ENCODE measurements at places on chromosomes 12 and 14.

GRCh38 chr14:81285245-81285644 lies 64.5 kb upstream of the GTF2A1 start:
- DNase-seq, result no peak

- no peak for DNase-seq
These were observed 19.6 kb downstream of the KLRB1 start for GRCh38 chr12:9587987-9588600.

GRCh38 chr14:36579573-36580140 lies 2.8 kb downstream of the NKX2-8 start:
- DNase-seq, result no peak

DNA sequence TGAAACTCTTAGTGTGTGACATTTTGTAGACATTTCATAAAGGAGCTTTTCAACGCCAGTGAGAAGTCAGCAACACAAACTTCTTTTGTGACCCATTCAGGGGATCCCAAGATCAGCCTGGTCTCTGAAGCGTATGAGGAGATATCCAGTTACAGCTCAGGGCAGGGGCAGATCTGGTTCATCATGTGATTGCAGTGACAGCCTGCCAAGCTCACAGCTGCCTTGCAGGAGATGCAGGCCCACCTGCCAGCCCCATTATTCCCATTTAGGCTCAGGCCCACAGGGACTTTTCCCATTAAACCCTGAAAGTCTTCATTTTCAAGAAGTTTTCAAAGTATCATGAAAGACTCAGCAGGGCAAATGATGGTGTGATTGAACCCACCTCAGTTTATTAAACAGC lies 38.3 kb downstream of the SRGAP1 start:
- DNase-seq, result no peak

DNA sequence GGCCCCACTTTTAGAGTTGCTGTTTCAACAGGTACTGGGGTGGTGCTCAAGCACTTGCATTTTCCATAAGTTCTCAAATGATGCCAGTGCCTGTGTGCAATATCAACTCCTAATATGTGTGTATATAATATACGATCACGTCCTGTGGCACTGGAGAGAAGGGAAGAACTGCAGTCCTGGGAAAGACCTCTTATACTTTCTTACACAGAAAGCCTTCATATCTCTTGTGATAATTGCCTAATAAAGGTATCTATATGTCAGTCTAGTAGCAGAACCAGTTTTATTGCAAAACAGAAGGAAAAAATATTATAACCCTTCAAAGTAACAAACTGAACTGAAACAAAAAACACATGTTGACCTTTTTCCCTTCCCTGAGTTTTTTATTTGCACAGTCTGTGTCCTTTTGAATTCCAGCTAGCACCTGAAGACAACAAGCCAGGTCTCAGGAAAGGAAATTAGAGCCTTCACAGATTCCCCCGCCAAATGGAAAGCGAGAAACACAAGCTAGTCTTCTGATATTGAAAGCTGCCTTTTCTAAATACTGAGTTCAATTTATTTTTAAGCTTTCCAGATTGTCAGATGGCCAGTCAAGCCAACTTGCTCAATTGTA lies 44.4 kb downstream of the IGF1 start:
- no peak for DNase-seq

DNA sequence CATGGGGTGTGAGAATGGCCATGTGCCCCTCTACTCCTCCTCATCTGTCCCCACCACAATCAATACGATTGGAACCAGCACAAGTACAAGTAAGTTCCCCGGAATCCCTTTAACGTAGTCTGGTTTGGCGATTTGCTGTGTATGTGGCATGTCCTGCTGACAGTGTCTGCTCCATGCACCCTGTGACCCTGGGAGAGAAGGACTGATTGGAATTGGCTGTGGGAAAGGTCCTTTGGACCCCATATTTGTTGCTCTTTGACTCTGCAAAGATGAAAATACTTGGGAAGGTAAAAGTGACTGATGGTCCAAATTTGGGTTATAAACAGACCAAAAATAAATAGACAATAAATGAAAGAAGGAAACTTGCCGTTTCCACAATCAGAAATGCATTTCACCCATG lies 135.6 kb downstream of the SAMD4A start:
- DNase-seq, result no peak

GRCh38 chr14:68941820-68942219 lies 37.3 kb downstream of the ACTN1 start:
- peak; percentile 89 for DNase-seq

- no peak for DNase-seq
These were observed 96.2 kb upstream of the ALX1 start for GRCh38 chr12:85183855-85184254.

DNA sequence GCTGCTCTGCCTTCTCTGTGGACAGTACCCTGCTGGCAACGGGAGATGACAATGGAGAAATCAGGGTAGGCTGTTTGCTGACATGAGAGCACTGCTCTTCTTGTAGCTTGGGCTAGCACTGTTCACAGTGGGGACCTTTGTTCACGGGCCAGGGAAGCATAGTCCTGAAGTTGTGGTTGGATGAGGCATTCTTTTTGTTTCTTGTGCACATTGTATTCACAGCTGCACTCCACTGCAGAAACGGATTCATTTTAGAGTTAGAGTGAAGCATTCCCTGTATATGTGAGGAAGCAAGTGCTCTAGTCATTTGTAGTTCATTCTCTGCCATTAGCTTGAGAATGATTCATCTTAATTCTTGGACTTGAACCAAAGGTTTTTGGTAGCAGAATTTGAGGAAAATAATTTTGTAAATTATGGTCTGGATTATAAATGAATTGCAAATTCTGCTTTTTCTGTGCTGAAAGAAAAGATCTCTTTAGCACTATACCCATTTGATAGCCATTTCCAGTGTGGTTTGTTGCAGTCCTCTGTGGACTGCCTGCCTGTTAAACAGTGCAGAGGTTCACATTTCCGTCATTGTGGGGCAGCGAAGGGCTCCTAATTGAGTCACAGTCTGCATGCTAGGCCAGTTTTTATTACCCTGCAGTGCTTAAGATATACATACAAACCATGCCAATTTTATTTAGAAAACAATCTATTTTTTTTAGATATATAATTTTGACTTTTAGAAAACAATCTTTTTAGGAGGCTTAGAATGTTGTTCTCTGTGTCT lies 80.6 kb downstream of the APAF1 start:
- DNase-seq, result peak; percentile 46

DNA sequence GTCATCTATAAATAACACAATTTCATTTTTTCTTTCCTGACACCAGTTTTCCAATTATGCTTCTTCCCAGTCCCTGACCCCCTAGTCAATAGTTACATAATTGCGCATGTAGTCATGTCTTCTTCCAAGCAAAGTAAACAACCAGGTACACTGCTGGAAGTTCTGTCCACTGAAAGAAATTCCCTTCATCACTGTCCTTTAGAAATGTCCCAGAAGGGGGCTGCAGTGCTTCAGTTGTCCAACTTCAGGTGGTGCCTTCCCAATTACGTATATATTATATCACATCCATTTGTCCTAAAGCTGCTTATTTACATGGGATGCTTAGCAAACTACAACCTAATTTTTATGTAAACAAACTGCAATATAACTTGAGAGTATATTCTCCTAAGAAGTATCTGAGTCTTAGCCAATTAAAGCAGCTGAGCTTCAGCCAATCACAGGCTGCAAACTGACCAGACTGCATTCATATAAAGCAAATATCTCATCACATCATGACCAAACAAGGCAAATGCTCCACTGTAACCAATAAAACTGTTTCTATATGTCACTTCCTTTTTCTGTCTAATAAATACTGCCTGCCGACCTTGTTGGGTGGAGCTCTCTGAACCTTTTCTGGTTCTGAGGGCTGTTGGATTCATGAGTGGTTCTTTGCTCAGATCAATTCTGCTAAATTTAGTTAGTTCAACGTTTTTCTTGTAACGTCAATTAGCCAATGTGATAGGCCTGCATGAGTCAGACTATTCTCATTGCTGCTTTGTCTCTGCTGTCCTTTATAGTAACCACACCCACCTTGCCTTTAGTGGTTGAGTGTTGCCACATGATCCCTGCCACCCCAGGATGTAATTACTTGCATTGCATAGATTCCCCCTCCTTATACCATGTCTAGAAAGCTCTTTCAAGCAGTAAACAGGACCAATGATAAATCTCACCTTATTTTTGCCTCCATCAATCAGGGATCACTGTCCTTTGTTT lies 239.3 kb downstream of the ALG10B start:
- no peak for DNase-seq

DNA sequence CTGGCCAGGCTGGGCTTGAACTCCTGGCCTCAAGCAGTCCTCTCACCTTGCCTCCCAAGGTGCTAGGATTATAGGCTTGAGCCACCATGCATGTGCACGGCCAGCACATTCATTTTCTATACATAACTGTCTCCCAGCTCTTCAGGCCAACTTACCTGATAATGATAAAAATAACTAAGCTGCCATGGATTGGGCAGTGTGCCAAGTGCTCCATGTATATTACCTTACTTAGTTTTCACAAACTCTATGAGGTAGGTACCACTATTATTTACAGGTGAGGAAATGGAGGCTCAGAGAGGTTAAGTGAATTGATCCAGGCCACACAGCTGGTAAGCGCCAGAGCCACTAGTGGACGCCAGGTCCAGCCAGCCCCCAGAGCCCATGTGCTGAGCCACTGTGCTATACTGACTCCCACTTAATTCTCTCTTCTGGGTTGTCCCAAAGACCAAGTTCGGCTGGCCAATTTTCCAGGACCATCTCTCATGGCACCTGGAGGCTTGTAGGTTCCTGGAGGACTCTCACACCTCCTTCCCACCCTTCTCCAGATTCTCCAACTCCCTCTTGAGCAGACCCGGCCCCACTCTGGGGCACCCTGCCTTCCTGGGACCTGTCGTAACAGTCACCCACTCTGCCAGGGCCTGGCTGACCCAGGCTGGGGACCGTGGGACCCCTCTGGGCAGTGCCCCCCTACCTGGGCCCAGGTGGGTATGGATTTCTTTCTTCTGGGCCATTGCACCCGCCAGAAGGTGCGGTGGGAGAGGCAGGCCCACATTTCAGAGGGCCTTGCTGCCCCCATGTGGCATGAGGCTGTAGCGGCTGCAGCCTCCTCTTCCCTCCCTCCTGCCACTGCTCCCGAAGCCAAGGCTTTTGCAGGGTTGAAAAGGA lies 30.2 kb upstream of the CIPC start:
- DNase-seq, result no peak

DNA sequence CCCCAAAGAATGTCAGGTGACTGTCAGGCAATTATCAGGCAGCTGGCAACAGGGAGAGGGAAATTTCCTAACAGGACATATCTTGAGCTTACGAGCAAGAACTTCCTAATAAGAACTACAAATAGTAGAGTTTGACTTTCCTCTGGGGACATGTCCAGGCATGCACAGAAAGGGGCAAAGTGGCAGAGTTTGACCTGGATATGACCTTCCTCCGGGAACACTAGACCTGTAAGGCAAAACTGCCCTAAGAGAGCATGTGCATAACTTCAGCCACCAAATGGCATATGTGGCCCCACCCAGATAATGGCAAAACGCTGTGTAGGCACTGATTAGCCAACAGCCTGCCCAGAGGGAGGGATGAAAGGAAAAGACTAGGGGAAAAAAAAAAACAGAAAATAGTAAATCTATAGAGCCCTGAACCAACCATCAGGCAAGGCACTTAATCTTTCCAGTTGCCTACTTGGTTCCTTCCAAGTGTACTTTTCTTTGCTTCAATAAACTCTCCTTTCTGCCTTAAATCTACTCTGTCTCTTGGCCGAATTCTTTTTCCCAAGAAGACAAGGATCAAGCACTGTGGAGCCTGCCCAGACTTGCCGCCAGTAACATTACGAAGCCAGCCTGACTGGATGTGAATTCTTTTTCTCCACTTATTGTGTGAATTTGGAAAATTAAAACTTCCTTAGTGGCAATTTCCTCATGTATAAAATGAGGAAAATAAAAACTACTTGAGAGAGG lies 164.1 kb downstream of the SPTSSA start:
- no peak for DNase-seq

- DNase-seq, result no peak
These were observed 32.0 kb upstream of the SELPLG start for GRCh38 chr12:108665608-108666202.

GRCh38 chr12:76049575-76050251 lies 18.1 kb upstream of the PHLDA1 start:
- no peak for DNase-seq

DNA sequence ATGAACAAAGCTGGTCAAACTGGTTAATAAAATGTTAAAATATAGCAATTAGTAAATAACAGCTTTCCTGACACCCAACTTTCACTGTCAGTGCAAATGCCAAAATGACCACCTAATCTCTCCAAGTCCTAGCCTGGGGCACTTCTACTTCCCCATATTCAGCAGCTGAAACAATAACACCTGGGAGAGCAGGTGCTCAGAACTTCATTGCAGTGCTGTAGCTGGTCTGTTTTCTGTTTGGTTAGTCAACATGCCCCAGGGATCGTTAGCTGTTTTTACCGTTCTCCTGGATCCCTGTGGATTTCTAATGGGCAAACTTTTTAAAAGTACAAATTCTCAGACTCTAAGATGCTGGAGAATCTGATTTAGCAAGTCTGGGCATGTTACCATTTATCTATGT lies 759.7 kb downstream of the GALC start:
- DNase-seq, result no peak

DNA sequence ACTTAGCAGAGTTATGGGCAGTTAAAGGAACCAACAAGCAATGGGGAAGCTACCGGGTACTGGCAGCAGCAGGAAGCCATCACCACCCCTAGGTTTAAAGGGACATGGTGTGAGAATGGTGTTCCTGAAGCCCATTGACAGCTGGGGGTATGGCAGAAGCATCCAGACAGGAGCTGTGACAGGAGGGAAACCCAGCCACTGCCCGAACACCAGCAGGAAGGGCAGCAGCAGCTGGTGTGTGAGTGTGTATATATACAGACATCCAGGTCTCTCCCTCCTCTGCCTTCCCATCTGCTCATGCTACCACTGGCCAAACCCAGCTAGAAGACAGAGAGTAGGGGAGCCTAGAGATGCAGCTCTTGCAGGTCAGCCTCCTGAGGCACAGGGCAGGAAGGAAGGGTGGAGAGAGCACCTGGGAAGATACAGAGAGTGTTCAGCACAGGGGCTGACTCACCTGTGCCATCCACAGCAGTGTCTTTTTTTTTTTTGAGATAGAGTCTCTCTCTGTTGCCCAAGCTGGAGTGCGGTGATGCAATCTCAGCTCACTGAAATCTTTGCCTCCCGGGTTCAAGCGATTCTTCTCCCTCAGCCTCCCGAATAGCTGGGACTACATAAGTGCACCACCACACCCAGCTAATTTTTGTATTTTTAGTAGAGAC lies 9.2 kb upstream of the ADCK1 start:
- no peak for DNase-seq

DNA sequence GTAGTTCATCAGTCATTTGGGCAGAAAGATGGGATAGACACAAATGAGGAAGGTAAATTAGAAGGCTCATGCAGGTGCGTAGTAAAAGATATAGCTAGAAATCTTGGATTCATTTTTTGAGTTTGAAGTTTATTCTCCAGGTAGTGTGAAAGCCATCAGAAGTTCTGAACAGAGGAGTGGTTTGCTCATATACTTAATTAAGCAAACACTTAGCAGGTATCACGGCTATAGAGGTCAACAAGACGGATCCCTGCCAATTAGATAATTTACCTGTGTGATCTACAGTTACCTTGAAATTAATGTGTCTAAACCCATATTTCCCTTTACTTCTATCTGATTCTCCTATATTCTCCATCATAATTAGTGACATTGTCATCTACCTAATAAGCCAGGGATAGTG lies 29.7 kb downstream of the PALS1 start:
- DNase-seq, result no peak

GRCh38 chr12:60847281-60847680 lies 1251.5 kb downstream of the SLC16A7 start:
- DNase-seq, result no peak

GRCh38 chr12:123494124-123494851 lies 36.3 kb downstream of the SNRNP35 start:
- DNase-seq, result no peak
